ENCODE measurements at places on chromosomes 16 and 17.
A peak's percentile ranks its signal among the peaks of the same experiment; 100 is the strongest.

GRCh38 chr16:27691721-27692120, 141.8 kb downstream of the KATNIP start:
- no peak for DNase-seq

GRCh38 chr16:87053016-87053982, 263.9 kb downstream of the C16orf95 start:
- DNase-seq = no peak

DNA sequence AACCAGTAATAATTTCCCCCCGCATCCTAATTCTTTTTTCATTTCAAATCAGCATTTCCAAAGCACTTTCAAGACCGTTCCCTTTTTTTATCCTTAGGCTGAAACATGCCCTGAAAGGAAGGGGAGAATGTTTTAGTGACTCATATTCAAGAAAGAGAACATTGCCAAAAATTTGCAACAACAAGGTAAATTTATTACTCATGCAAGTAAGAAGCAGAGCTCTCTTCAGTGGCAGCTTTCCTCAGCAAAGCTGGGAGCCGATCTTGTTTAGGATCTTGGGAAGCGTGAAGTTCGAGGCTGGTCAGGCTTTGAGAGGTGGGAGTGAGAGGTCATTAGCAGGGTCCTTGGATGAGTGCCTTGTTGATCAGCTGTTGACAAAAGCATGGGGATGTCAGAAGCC, 129.5 kb downstream of the PRKCA start:
- DNase-seq = no peak

- DNase-seq = no peak
Observed at GRCh38 chr17:66712453-66712852, 122.5 kb upstream of the CACNG5 start.

GRCh38 chr16:27302126-27302525, 11.6 kb upstream of the IL4R start:
- no peak for DNase-seq

GRCh38 chr17:69018022-69018615, 42.6 kb downstream of the ABCA9 start:
- no peak for DNase-seq

- DNase-seq = no peak
Observed at GRCh38 chr16:4693956-4694641, 737 bp downstream of the NUDT16L1 start.

DNA sequence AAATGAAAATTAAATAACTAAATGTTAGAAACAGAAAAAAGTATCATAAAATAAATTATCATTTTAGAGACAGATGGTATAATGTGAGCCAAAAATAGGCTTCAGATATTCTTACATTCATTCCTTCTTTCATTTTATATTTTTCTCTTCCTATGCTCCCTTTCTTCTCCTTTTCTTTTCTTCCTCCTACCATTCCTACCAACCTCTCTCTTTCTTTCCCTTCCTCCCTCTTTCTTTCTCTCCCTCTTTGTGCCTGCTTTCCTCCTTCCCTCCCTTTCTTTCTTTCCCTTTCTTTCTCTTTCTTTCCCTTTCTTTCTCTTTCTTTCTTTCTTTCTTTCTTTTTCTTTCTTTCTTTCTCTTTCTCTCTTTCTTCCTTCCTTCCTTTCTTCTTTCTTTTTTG, 275.6 kb upstream of the ELAC2 start:
- no peak for DNase-seq

- DNase-seq = no peak
Observed at GRCh38 chr16:68429076-68429854, 19.0 kb downstream of the SMPD3 start.

DNA sequence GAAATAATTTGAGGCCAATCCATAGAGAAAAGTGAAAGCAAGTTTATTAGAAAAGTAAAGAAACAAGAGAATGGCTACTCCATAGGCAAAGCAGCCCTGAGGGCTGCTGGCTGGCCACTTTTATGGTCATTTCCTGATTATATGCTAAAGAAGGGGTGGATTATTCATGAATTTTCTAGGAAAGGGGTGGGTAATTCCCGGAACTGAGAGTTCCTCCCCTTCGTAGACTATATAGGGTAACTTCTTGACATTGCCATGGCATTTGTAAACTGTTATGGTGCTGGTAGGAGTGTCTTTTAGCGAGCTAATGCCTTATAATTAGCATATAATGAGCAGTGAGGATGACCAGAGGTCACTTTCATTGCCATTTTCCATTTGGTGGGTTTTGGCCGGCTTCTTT, 4.4 kb downstream of the DHRS7B start:
- DNase-seq = no peak

GRCh38 chr17:43845766-43846165, 1.2 kb upstream of the CD300LG start:
- no peak for DNase-seq

DNA sequence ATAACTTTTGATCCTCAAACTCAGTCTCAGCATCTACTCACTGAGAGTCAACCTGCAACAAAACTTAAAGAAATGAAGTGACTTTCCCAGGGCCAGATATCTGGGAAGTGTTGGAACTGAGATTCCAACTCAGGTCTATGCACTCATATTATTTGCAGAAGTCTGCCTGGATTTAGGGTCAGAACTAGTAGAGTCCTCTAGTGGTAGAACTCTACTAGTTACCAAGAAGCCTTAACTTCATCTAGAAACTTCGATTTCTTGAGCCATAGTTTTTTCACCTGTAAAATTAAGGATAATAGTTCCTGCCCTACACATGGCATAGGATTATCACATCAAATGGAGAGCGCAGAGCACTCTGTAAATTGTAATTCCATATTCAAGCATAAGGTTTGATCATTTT, 23.4 kb upstream of the KRT24 start:
- DNase-seq = no peak

GRCh38 chr17:10216213-10216938, 18.0 kb upstream of the GAS7 start:
- no peak for DNase-seq

DNA sequence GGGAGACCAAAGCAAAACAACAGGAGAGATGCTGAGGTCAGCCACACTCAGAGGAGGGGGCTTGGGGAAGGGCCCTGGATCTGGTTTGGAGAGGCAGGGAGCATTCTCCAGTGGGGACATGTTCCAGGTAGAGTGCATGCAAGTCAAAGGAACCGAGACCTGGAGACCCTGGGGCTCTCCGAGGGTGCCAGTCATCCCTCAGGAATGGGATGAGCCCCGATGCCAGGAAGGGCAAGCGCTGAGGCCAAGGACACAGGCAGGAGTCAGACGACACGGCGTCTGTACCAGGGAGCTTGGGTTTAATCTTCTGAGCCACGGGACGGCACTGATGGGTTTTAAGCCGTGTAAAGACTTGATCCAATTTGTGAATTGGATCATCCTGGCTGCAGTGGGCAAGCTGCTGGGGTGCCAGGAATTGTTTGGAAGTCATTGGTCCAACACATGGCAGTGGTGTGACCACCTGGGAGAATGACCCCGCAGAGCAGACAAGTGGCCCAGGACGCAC, 32.9 kb upstream of the ANKRD40CL start:
- no peak for DNase-seq

DNA sequence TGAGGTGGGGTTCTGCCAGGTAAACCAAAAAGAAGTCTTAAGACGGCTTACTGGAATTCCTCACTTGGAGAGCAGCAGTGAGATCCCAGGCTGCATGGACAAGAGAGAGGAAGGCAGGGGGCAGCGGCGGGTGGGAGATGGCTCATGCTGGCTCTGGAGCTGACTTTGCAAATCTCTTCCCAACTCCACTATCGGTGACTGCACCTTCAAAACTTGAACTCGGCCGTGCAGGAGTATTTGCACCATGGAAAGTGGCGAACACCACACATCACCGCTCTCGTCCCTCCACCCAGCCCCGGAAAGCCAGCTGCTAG, 16.7 kb downstream of the CA5A start:
- no peak for DNase-seq

DNA sequence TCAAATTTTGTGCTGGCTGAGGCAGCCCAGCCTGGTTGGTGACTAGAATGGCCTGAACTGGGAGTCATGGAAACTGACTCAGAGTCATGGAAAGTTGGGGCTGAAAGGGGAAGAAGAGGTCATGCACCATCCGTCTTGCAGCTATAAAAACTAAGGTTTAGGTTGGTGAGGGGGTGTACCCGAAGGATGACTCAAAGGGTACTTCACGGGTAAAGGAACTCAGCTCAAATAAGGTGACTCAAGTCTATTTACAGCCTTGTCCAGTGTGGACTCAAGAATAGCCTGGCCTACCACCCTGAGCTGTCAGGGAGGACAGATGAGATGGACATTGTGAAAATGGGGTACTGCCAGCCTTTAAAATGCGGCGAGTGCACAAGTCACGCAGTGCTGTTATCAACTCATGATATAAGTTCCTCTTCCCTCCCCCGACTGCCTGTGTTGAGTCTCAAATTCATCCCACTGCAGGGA, 18.6 kb downstream of the CD300LB start:
- DNase-seq = no peak

DNA sequence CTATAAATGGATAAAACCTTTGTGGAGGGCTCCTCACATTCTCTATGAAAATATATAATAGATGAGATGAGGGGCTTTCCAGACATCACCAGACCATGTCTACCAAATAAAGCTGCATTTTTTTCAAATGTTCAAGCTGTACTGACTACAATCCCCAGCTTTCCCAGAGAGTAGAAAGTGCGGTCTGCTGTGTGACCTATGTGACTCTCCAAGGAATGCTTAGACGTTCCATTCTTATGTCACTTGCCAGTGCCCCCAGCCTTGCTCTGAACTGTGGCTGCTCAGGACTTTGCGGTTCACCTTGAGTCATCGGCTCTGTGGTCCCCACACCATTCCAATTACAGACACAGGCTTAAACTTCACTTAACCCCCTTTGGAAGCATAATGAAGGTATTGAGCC, 47.8 kb upstream of the SCNN1B start:
- DNase-seq = no peak

DNA sequence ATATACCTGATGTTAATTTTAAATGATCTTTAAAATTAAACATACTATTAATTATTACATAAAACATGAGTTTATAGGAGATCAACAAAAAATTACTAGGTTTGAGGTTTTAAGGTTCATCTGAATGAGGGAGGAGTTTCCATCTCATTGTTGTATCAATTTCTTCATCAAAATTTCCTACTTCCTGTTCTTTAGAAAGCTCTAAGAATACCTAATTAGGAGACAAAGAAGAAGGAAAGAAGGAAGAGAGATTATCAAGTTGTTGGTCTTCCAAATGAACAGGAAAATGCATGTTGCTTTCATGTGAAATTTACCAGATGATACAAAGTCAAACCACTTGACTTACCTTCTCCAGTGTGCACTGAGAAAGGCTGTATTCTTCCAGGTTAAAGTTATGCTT, 18.1 kb upstream of the ABCA9 start:
- DNase-seq = no peak

DNA sequence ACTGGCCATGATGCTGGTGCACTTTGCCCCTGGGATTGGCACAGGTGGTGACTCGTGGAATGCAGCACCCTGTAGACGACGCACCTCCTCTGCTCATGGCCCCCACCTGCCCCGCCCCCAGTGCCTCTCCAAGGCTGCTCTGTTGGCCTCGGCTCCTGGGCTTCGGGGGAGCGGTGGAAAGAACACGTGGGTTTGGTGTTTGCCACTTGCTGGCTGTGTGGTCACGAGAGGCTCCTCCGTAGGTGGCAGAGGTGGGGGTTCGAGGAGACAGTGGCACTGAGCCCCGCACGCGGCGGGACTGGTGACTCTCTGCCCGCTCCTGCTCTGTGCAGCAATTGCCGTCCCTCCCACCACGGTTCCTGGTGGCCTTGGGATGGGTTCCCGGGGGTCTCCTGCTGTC, 82.8 kb upstream of the ZNF750 start:
- no peak for DNase-seq

- no peak for DNase-seq
Observed at GRCh38 chr17:2689411-2690164, 22.0 kb downstream of the CLUH start.

GRCh38 chr16:89484041-89484501, 6.3 kb downstream of the ANKRD11 start:
- DNase-seq = no peak

DNA sequence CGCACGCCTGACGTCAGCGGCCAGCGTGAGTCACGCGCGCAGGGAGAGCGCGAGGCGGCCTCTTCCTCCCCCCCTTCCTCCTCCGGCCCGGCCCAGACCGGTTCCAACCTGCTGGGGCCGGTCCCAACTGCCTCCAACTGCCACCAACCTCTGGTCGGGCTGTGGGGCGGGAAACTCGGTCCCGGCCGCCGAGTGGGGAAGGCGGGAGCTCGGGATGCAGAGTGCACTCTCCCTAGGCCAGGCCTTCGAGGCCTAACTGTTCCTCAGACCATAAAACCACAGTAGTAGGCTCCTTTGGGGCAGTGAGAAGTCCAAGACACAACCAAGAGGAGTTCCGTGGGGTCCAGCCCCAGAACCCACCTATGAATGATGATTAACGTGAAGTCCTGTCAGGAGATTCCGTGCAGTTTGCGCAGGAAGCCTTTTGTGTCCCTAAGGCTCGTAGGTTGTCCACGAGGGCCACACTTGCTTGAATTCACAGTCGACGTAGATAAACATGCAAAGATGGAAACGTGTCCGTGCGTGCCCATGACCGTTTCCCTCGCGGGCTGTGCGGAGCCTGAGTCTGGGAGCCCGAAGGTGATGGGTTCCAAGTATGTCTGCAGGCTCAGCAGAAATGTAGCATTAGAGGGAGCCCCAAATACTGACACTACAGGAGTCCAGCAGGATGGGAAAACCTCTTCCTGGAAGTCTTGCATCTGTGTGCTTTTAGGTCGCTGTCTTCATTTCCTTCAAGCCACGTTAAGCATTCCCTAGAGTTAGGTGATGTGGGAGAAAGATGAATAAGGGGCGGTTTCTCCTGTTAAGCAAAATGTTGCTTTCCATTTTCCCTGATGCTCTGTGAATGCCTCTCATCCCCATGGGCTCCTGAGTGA, 647 bp downstream of the UNK start:
- DNase-seq = peak; percentile 93

- peak; percentile 94 for DNase-seq
Observed at GRCh38 chr16:85584267-85584666, 28.9 kb upstream of the GSE1 start.

DNA sequence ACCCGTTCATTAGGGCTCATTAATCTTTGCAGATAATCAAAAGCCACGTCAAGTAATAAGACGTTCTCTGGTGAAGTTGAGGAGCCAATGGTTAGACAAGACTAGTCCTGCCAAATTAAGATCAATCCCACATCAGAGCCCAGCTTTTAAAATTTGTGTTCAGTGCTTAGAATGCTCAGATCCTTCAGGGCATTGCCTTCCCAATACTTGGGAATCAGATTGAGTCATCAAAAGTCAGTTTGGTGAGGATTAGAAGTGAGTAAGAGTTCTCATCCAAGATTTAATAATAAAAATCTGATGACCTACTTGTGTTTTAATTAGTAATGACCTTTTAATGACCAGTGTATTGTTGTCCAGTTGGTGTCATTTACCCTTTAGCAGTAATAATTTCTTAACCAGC, 19.8 kb downstream of the MAP2K4 start:
- DNase-seq = no peak

Measured in NCI-H2081 (cell line).